A172 (cell line): ENCODE measurements at places on chromosomes 13 and 19. TPM values are rescaled to one million over a fixed set of nuclear protein-coding genes. Genes with fewer than 3 reads are reported as not detected.

LRRC25 gene
- 0.07 TPM in 1 of 2 replicates, not detected in the other for total RNA-seq

NR1H2 gene
- 96.8 and 97.3 TPM in 2 replicates for total RNA-seq

SIGLEC12 gene
- total RNA-seq: not detected in 2 replicates

IL17D gene
- total RNA-seq: 0.34 and 2.2 TPM in 2 replicates

PINLYP gene
- total RNA-seq: 0.38 TPM in 1 of 2 replicates, not detected in the other

TLE2 gene
- total RNA-seq: 2.3 and 2.4 TPM in 2 replicates

SIGLECL1 gene
- total RNA-seq: not detected in 2 replicates

KLK11 gene
- not detected in 2 replicates for total RNA-seq

APOC4 gene
- not detected in 2 replicates for total RNA-seq

GRCh38 chr13:95643936-95644598 lies 439 bp downstream of the DZIP1 start:
- peak; percentile 13 for DNase-seq

- DNase-seq: peak; percentile 93
These were observed 2.0 kb downstream of the COQ8B start for GRCh38 chr19:40714441-40715299.

GRCh38 chr19:36093687-36094086 lies 17.3 kb upstream of the OVOL3 start:
- DNase-seq: no peak

GRCh38 chr13:103772576-103772975 lies 706.4 kb upstream of the SLC10A2 start:
- DNase-seq: peak; percentile 27

- DNase-seq: no peak
These were observed 412 bp downstream of the IRS2 start for GRCh38 chr13:109785892-109786450.

DNA sequence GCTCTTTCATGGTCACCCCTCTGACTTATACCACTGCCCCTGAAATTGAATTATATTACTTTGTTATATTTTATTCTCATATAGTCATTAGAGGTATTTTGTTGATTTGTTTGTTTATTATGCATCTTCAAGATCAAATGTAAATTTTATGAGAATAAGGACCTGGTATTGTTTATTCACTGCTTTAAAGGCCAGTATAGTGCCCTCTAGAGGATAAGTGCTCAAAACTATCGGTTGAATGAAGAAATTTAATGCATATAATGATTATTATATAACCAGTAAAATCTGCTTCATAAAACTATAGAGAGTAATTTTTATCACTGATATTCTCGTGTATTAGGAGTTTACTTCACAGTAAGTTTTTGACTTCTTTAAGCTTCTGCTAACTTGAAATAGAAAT lies 1401.9 kb downstream of the SLITRK1 start:
- DNase-seq: no peak

- no peak for DNase-seq
These were observed 26.7 kb downstream of the ZNRF4 start for GRCh38 chr19:5481957-5482356.

- DNase-seq: no peak
These were observed 929.1 kb downstream of the PCDH9 start for GRCh38 chr13:66301006-66301405.

GRCh38 chr19:8148410-8149260 lies 757 bp downstream of the FBN3 start:
- no peak for DNase-seq

DNA sequence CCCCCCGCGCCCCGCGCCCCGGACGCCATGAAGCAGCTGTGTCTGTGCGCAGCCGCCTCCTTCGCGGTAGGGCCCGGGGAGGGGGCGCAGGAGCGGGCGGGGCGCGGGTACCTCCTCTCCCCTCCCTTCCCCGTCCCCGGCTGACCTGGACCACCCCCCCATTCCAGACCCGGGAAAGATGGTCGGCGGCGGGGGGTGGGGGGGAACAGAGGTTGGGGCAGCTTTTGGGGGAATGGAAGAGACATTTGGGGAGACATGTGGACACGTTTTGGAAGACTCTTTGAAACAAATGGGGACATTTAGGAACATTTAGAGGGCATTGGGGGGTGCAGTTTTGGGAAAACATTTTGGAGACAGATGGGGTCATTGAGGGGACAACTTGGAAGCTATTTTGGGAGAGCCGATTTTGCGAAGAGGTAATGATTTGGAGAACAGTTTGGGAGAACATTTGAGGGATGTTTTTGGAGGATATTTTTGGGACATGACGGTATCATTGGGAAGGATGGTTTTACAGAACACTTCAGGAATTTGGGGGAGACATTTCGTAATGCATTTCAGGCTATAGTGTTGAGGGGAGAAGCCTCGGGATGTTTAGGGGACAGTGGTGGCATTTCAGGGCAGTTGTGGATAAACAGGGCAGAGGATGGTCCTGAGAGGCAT lies 16.1 kb downstream of the ANKRD24 start:
- DNase-seq: no peak

DNA sequence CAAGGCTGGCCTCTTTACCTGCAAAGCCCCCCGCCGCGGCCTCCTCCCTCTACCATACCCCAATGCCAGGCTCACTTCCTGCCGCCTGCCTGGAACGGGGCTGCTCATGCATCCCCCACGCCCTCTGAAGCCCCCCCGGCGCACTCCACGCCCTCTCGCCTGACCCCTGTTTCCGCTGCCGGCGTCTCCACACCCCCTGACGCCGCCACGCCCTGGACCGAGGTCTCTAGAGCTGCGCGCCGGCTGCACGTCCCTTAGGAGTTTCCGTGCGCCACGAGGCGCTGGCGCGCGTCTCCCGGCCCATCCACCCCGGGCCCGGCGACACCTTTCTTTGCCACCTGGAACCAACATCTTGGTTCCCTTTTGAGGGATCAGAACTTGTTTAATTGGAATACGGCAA lies 16.0 kb downstream of the DPRX start:
- DNase-seq: no peak

DNA sequence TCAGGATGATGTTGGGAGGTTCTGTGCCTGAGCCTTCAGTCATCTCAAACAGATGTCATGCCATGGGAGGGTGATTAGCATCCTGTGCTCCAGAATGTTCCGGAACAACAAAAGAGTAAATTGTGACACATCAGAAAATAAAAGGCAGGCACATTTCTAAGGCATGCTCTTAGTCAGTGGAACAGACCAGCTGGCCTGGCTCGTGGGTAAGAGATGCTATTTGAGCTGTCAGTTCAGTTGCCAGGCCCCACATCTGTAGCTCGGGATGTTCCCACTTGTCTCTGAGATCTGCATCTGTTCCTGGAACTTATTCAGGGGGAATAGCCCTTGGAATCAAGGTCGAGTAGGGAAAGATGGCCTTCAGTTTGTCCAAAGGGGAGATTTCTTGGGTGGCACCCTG lies 26.0 kb downstream of the OLFM4 start:
- no peak for DNase-seq

DNA sequence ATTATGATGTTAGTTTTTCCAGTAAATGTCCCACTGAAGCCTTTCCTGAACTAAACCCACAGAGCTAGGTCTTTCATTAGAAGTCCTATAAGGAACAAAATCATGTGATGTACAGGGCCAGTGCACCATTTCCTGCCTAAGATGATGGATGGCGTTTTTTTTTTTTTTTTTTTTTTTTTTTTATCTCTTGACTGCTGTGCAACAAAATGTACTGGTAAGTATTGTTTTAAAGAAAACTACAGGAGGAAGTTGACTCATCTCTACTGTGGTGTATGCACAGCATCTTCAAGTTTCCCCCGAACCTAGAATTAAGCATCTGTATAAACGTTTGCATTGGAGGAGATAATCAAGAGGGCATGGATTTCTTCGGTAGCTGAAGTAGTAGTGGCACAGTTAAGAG lies 197.5 kb downstream of the NBEA start:
- peak; percentile 69 for DNase-seq

GRCh38 chr13:60811581-60811980 lies 414.6 kb downstream of the TDRD3 start:
- no peak for DNase-seq

DNA sequence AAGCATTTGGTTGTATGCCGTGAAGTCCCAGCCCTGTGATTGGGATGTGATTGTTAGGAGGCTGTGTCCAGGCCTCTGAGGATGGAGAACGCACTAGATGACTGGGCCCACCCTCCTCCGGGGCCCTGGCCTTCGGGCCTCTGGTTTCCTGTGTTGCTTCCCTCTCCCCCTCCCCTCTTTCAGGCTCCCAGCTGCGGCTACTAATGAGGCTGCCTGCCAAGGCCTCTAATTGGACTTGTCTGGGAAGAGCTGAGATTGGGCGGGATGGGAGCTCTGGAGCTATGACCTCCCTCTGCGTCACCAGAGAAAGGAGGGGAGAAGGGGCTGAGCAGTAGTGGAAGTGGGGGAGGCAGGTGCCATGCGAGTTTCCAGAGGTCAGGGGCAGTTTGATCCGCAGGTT lies 9.9 kb downstream of the PTH2 start:
- no peak for DNase-seq

GRCh38 chr19:33821871-33822270 lies 25.2 kb downstream of the KCTD15 start:
- no peak for DNase-seq

GRCh38 chr19:35495107-35496064 lies 5.1 kb upstream of the KRTDAP start:
- peak; percentile 51 for DNase-seq

DNA sequence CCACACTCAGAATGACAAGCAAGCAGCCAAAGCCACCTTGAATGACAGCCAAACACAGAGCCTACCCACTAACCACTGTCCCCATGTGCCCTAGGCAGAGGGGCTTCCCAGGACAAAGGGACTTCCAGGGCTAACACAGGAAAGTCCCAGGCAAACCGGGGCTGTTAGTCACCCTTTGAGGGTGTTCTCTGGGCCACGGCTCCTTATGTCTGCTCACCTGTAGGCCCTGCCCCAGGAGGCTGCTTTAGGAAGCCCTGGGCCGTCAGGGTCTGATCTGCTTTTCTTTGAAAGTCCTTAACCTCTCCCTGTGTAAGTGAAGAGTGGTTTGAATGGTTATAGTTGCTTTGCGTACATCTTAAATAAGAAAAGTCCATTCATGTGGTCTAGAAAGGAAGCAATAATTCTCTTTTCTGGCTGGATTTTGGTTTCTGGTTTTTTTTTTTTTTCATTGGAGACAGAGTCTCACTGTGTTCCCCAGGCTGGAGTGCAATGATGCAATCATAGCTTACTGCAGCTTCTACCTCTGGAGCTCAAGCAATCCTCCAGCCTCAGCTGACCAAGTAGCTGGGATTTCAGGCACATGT lies 161.4 kb downstream of the EFNB2 start:
- DNase-seq: peak; percentile 69

DNA sequence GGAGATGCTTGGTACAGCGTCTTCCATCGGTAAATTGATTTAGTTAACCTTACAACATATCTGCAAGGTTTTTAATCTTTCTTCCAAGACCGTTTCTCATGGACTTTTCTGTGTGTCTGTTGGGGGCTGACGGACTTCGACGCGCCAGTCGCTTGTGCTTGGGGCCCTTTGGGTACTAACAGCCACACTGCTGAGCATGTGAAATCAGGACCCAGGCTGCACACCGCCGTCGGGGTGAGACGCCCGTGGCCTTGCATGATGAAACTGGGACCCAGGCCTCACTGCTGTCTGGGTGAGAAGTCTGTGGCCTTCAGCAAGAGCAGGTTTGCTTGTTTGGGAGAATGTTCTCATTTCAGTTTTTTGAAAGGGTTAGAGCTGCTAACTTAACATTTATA lies 9.8 kb downstream of the ATP4B start:
- no peak for DNase-seq

- DNase-seq: no peak
These were observed 1213.1 kb downstream of the OLFM4 start for GRCh38 chr13:54241719-54242118.

DNA sequence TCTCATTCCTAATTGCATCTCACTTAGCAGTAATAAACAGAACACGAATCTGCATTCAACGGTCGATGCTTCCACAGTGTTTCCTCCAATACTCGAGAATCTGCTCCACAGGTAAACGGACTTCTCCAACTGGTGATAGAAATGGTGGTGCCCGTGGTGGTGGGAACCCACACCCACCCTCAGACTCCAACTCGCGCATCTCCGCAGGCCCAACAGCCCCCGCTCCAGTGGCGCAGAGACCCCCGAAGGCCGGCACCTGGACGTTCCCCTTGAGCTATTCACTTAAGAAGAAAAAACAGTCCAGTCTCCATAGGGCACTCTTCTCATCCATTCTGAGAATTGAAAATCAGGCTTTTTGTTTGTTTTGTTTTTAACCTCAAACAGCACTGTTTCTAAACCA lies 13.8 kb upstream of the RASA3 start:
- no peak for DNase-seq

- no peak for DNase-seq
These were observed 8.1 kb downstream of the RINL start for GRCh38 chr19:38869836-38870607.

GRCh38 chr19:18830488-18830887 lies 1.3 kb upstream of the UPF1 start:
- no peak for DNase-seq

- DNase-seq: no peak
These were observed 403.8 kb downstream of the SLITRK5 start for GRCh38 chr13:88074794-88075510.

DNA sequence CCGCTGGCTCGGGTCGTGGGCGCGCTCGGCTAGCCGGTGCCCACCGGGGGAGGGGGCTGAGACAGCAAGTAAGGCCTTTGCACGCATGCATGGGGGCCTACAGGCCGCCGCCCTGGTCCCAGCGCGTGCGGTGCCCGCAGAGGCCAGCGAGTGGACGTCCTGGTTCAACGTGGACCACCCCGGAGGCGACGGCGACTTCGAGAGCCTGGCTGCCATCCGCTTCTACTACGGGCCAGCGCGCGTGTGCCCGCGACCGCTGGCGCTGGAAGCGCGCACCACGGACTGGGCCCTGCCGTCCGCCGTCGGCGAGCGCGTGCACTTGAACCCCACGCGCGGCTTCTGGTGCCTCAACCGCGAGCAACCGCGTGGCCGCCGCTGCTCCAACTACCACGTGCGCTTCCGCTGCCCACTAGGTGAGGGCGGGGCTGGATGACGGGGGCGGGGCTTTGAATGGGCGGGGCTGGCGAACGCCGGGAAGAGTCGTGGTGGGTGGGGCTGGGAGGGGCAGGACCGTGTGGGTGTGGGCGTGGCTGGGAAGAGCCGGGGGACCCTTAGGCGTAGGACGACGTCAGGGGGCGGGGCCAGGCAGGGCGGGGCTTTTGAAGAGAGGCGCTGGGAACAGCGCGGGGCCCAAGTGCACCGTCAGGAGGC lies 2.1 kb downstream of the CILP2 start:
- no peak for DNase-seq

- DNase-seq: no peak
These were observed 412.8 kb downstream of the SLITRK6 start for GRCh38 chr13:85386424-85386823.

- no peak for DNase-seq
These were observed 3.9 kb downstream of the RPL28 start for GRCh38 chr19:55389386-55390317.
